ENCODE measurements at places on chromosomes 4 and X.
A peak's percentile ranks its signal among the peaks of the same experiment; 100 is the strongest.

DNA sequence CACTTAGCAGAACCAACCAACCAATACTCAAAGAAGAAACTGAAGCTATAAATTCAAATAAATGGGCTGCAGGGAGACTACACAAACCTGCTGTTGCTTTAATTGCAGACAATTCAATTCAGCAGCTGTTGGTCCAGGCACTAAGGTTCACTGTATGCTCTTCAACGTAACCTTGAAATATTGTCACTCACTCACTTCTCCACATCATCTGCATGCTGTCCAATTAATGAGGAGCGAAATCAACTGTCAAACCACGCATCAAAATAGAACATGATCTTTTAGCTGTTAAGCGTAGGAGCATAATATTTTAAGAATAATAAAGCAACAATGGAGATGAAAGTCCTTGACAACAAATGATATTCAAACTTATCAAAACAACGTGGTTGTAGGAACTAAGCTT lies 17.0 kb downstream of the ENOX2 start:
- DNase-seq = no peak

- DNase-seq = no peak
These were observed 5.0 kb upstream of the TMEM164 start for GRCh38 chrX:109997786-109998452.

DNA sequence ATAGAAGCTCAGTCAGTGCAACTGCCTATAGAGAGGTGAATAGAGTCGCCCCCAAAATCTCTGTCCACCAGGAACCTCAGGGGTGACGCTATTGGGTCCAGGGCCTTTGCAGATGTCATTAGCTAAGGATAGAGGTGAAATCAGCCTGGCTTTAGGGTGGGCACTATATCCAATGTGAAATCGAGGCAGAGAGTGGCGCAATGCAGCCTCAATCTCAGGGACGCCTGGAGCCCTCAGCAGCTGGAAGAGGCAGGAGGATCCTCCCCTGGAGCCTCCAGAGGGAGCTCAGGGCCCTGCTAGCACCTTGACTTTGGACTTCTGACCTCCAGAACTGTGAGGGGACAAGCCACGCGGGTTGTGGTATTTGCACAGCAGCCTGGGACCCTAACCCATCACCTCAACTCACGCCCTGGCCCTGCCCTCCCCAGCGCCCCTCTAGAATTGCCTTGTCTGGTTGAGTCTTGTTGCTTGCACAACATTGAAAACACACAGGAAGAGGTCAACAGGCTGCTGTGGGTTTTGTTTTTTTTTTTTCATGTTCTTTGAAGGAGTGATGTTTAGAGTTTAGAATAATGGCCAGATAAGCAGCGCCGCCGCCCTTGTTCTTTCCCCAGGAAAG lies 89.4 kb upstream of the PSAPL1 start:
- DNase-seq = no peak

DNA sequence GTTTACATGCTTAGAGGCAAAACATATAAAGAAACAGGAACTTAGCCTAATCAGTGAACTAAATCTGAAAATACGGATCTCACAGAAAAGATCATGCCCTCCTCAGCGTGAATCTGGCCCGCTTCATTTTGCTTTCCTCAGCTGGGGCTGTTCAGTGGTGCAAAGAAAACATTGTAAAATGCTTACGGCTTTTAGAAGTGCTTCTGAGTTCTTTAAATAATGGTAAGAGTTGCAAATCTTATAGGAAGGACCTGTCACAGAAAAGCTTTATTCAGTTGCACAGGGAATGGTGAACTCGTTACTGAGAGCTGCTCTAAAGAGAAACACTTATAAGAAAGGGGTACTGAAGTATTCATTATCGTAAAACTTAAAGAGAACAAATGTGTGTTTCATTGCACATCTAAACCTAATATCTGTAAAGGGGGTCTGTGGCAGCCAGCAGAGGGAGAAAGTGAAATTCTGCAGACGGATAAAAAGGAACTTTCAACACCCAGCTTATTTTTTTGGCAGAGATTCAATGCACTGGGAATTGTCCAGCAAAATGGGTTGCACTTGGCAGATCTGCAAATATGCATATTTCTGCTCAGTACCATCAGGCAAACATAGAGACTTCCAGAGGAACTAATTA lies 139.2 kb upstream of the ANK2 start:
- no peak for DNase-seq

GRCh38 chr4:186900232-186900900 lies 176.7 kb upstream of the FAT1 start:
- no peak for DNase-seq

DNA sequence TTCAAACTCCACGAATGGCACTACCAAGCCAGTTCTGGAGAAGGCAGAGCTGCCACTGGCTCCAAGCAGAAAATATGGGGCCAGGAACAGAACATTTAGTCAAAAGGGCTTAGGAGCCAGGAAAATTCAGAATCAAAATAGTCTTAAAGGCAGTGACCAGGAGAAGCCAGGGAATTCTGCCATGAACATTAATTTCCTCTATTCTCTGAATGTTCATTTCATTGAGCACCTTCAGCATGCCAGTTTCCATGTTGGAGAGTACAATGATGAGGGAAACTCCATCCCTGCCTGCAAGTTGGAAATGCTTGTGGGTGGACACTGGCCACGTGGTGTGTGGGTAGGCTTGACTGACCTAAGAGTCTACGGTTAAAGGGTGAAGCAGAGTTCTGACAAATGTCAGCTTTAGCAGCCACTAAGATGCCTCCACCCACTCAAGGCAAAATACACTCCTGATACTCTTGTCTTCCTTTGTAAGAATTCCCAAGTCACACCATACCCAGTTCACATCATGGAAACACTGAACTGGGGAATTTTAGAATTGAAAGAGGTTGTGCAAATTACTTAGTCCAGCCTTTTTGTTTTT lies 190.1 kb upstream of the C1QTNF7 start:
- DNase-seq = no peak

DNA sequence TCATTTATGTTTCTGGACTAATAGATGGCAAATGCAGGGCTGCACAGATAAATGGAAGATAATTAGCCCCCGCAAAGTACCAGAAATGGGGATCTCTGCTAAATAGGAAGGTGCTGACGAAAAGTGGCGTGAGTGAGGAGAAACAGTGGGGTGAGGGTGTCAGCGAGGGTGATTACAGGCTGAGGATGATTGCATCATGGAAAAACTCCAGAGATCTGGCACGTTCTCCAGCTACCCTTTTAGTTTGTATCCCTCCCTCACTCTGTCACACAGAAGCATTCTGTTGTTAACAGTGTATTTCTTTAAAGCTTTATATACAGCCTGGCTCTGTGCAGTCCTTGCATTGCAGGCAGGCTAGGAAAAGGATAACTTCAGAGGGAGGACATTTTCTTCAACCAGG lies 309.6 kb upstream of the DDX53 start:
- DNase-seq = no peak

DNA sequence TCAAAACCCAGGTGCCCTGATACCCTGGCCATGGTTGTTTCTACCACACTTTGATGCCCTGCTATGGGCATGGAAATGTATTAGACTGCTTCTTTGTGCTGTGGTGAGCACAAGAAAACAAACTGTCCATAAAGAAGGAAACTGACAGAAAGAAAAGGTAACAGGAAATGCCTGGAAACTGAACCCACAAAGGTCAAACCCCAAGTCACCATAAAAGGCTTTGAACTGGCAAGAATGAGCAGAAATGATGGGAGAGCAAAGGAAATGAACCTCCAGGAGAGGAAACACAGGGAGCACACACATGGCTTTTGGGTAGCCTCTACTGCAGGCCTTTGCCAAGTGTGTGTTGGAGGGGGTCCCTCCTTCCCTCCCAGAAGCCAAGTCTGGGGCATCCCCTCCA lies 35.0 kb downstream of the LHFPL1 start:
- DNase-seq = no peak

- peak; percentile 30 for DNase-seq
These were observed 98.8 kb upstream of the IQCM start for GRCh38 chr4:149914119-149915115.

GRCh38 chr4:60726779-60727178 lies 473.3 kb upstream of the ADGRL3 start:
- DNase-seq = no peak

GRCh38 chr4:121873604-121874003 lies 3.3 kb upstream of the BBS7 start:
- no peak for DNase-seq

GRCh38 chr4:23327120-23327519 lies 562.7 kb downstream of the PPARGC1A start:
- DNase-seq = no peak

- DNase-seq = peak; percentile 38
These were observed 847 bp downstream of the PI4K2B start for GRCh38 chr4:25234390-25235370.

DNA sequence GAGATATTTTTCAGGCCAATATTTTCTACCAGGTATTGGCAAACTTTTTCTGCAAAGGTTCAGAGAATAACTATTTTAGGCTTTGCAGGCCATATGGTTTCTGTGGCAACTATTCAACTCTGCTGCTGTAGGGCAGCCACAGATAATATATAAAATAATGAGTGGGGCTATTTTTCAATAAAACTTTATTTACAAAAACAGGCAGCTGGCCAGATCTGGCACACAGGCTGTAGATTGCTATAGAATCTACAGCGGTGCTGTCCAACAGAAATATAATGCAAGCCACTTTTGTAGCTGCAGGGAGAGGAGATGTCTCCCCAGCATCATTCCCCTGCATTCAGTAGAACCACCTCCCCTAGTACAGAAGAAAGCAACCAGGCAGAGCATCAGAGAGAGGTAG lies 97.6 kb upstream of the BCOR start:
- DNase-seq = no peak

DNA sequence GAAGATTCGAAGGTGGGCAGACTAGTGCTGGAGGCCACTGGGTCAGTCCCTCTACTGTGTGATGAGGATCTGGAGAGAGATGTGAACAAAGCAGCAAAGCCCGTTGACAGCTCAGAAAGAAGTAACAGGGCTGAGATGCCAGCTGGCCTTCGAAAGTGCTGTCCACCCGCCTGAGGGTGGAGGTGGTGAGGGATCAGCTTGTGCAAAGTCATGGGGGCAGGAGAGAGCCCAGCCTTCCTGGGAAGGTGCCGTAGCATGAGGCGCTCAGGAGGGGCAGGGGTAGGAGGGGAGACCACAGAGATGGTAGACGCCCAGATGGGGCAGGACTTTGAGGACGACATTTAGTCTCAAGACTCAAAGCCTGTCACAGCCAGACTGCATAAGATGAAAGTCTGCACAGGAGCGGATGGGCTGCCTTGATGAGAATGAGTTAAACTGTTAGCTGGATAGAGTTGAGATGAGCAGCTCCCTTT lies 19.7 kb downstream of the TBC1D14 start:
- no peak for DNase-seq

DNA sequence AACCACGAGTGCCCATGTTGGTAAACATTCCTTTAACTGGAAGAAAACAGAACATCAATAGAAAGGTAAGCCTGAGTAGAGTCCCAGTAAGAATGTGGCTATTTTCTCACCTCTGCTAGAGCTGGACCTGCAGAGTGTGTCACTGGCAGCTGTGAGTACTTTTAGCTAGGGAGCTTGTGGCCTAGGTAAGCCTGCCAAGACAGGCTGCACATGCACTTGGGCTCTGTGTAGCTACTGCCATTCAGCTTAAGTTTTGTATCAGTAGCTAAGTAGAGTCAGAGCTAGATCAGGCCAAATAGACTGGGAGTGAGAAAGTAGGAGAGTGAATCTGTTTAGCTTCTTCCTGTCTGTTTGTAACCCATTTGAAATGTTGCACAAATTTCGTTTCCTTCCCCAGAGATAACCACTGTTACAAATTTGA lies 35.3 kb downstream of the RBPJ start:
- DNase-seq = no peak

DNA sequence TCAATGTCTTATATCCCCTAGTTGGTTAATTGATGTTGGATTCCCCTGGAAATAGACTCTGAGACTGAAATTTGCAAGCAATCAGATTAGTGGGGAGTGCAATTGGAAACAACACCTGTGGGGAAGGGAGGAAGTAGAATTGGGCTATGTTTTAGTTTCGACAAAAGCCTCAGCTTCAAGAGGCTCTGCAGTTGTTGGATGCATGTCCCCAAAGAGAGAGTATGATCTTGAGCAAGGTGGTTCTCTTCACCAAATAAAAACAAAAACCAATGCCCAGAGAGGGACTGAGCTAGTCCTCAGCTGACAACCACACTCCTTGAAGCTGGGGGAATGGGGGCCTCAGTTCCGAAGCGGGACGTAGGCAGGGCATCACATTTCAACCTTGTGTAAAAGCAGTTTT lies 77.1 kb downstream of the PRKG2 start:
- no peak for DNase-seq

GRCh38 chr4:137370679-137371078 lies 161.6 kb downstream of the PCDH18 start:
- no peak for DNase-seq

- DNase-seq = no peak
These were observed 39.0 kb upstream of the ZNF518B start for GRCh38 chr4:10496200-10496599.

- DNase-seq = no peak
These were observed 103.0 kb downstream of the SYNPO2 start for GRCh38 chr4:118991686-118992085.

DNA sequence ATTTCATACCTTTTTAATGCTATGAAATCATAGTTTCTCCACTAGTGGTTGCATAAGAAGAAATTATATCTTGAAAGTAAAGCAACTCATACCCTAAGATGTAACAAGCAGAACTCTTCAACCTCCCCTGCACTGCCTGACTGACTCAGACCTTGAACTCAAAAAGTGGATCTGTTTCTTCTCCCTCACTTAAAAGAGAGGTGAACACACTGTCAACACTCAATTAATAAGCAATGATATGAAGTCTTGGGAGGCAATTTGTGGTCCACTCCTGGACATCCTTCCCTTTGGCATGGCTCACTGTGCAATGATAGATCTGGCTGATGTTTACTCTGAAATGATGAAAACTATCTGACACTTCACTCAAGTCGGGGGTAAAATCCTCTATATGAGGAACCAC lies 282.0 kb upstream of the DKK2 start:
- no peak for DNase-seq

- DNase-seq = no peak
These were observed 29.3 kb upstream of the BCOR start for GRCh38 chrX:40127052-40127451.

- DNase-seq = no peak
These were observed 83.0 kb upstream of the ADRA2C start for GRCh38 chr4:3683077-3683743.

DNA sequence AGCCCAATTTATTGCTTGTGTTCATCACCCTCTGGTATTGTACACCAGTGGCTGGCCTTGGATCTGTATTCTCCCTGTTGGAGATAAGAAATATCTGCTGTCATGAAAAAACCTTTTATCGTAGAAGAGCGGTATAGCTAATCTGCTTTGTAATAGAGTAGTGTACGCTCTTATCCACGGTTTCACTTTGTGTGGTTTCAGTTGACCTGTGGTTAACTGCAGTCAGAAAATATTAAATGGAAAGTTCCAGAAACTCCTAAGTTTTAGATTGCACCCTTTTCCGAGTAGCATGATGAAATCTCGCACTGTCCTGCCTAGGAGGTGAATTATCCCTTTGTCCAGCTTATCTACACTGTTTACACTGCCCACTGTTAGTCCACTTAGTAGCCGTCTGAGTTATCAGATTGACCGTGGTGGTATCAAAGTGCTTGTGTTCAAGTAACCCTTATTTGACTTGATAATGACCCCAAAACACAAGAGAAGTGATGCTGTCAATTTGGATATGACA lies 42.4 kb downstream of the KDM6A start:
- DNase-seq = no peak

GRCh38 chr4:185540040-185540439 lies 4.7 kb upstream of the PDLIM3 start:
- DNase-seq = no peak

All from mucosa of gallbladder (tissue), 1 donor.